ENCODE measurements at places on chromosomes 7 and 10.

GRCh38 chr7:1584700-1585099 lies 14.9 kb upstream of the PSMG3 start:
- DNase-seq: no peak

- no peak for DNase-seq
Measured at GRCh38 chr10:25745976-25746375, 188.1 kb upstream of the MYO3A start.

GRCh38 chr7:38476764-38477163 lies 154.4 kb downstream of the AMPH start:
- DNase-seq: no peak

DNA sequence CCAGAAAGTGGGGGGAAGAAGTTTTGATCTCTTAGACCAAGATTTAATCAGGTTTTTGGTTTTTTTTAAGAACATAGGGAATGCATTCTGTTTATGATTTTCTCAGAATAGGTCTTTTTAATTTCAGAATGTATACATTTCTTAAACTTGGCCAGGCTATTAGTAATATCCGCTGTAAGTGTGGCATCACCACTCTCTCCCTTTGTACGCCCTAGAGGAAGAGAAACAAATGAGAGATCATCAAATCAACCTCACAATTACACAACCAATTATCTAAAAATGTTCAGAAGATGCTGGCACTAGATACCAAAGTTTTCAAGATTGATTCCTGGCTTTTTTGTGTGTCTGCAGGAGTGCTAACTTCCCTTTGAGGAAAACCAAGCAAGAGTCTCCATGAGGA lies 70.0 kb downstream of the KLF6 start:
- DNase-seq: no peak

- no peak for DNase-seq
Measured at GRCh38 chr10:24462889-24463552, 254.1 kb downstream of the KIAA1217 start.

DNA sequence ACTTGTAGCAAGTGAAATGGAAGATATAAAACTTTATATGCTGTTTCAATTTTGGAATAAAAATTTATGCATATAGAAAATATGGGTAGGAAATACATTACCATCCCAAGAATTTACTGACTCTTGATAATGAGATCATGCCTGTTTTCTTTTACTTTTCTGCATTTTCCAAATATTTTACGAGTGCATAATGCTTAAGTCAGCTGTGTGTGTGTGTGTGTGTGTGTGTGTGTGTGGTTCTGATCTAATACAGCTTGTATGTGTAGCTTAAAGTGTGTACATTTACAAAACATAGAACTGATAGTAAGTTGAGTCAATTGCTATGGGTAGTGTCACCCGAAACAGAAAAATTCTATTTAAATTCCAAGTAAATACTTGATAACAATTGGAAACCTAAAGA lies 315.9 kb upstream of the LRRN3 start:
- DNase-seq: peak; percentile 69

DNA sequence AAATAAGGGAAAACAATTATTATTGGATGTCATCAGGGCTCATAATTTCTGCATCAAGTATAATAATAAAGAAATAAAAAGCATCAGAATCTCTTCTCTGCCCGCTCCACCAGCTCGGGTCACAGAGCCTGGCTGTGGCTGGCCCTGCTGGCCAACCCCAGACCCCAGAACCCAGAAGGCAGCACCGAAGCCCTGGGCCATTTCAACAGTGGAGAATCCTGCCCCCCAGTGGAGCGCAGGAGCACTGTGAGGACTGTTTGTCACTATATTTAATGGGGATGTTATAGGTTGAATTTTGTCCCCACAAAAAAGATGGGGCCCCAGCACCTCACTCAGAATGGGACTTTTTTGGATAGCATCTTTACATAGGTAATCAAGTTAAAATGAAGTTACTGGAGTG lies 27.3 kb downstream of the DENND11 start:
- no peak for DNase-seq

Measured in trophoblast cell (in vitro differentiated cells and primary cell).